ENCODE measurements at places on chromosomes 6 and 20. TPM values are rescaled to one million over a fixed set of nuclear protein-coding genes. Genes with fewer than 3 reads are reported as not detected.

The OR2H1 gene
- not detected for total RNA-seq

The HSD17B8 gene
- total RNA-seq = 6.0 TPM

The IPCEF1 gene
- total RNA-seq = not detected

The CAP2 gene
- 3.2 TPM for total RNA-seq

The HLA-C gene
- 155 TPM for total RNA-seq

The SLC24A3 gene
- total RNA-seq = 0.15 TPM

The AIF1 gene
- total RNA-seq = not detected

The E2F1 gene
- 1.5 TPM for total RNA-seq

The CRISP2 gene
- total RNA-seq = not detected

The KCNS1 gene
- total RNA-seq = 0.23 TPM

The EDN3 gene
- total RNA-seq = not detected

The BTN1A1 gene
- total RNA-seq = not detected

The RPS18 gene
- total RNA-seq = 12,642 TPM

The ULBP3 gene
- 5.0 TPM for total RNA-seq

The HLA-G gene
- total RNA-seq = not detected

The MATN4 gene
- total RNA-seq = 0.23 TPM

The PNPLA1 gene
- not detected for total RNA-seq

The FAM83C gene
- not detected for total RNA-seq
